ENCODE measurements at places on chromosomes 2 and 18.

- no peak for DNase-seq
Observed at GRCh38 chr2:195049372-195050031, 607.5 kb upstream of the SLC39A10 start.

- no peak for DNase-seq
Observed at GRCh38 chr2:152339556-152340286, 4.7 kb downstream of the FMNL2 start.

GRCh38 chr2:152242787-152243472 lies 67.4 kb upstream of the STAM2 start:
- no peak for DNase-seq

DNA sequence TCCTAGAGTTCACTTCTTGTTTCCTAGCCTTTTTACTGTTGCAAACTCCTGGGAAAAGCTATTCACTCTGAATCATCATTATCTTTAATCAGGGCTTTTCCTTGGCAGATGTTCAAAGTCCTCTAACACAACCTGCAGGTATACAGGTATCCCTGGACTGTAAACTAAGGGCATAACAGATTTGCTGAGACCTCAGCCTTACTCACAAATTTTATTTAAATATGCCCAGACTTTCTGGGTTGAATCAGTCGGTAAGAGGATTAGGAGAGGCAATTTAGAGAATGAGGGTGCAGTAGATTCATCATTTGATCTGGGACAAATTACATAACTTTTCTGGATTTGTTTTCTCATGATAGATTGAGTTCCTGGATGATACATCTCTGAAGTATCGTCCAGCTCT lies 217.8 kb upstream of the STON1 start:
- no peak for DNase-seq

- DNase-seq, result no peak
Observed at GRCh38 chr2:227871375-227871791, at the start of gene DAW1. Gene DAW1, plus strand, starts transcription at chr2:227871631. Its CDS starts 59 bp downstream, at chr2:227871690.

DNA sequence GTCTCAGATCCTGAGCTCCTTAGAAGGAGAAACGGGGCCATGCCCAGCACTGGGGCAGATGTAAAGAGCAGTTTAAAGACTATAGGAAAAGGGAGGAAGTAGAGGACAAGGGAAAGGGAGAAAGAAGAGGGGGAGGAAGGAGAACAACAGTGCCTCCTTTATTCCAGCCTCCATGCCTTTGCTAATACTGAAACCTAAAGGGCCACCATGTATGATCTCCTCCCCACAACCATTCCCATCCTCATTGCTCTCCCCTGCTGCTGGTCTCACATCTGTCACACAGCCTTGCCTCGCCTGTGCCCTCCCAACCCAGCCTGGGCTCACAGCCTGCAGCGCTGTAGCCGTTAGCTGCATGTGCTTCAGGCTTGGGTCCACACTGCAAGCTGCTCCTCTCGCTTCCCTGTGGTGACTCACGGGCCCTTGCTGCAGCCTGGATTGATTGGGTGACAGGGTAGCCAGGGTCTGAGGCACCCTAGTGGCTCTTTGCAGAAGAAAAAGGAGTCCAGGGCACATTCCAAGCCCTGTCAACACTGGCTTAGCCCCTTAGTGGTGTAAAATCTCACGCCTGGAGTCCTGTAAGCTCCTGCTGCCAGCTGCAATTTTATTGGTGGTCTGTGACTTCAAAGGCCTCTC lies 281.9 kb downstream of the SRBD1 start:
- DNase-seq, result no peak

GRCh38 chr18:49757513-49758262 lies 55.6 kb downstream of the ACAA2 start:
- DNase-seq, result peak; percentile 38

- DNase-seq, result no peak
Observed at GRCh38 chr18:37341473-37342086, 224.0 kb downstream of the CELF4 start.

DNA sequence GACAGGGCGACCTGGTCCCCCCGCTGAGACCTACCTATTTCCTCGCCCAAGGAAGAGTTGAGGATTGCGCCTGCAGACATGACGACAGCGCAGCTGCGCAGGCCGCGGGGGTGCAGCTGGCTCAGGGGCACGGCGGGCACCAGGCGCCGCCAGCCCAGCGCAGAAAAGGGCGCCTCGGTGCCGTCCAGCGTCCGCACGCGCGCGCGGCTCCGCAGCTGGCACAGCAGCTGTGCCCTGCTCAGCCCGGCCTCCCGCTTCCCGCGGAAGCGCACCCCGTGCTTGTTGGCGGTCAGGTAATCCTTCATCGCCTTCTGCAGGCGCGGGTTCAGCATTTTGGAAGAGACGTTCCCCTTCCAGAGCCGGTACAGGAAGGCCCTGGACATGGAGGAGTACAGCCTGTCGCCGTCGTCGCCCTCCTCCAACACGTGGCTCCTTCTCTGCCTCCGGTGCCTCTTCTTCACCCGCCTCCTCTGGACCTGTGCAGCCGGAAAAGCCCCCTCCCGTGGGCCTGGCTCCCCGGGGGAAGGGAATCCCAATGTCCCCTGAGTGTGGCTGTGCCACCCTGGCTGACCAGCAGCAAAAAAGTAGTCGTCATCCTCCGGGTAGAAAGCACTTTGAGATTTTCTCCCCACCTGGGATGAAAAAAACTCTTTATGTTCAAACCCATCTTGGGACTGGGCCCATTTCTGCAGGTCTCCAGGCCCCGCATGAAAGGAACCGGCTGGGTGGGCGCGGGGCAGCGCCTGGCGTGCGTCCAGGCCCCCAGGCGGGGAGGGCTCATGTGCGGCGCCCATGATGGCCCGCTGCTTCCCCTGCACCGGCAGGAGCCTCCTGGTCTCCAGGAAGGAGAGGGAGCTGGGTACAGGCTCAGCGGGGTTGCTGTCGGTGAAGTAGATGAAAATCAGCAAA lies 42.7 kb downstream of the ST6GAL2 start:
- no peak for DNase-seq

DNA sequence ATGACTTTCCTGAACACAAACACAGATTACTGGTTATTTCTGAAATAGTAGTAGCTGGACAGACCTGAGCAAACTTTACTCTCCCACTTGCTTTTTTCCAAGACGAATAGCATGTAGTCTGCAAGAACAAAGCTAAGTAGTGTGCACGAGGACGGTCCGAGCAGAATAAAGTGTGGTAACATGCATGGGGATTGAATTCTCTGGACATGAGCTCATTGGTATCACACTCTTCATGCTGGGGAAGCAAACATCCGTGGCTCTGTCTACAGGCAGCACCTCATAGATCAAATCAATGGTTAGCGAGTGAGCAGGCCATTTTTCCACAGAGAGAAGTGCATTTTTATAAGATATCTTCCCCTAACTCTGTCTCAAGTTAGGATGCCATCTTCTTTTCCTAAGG lies 164.8 kb upstream of the STK17B start:
- no peak for DNase-seq

- no peak for DNase-seq
Observed at GRCh38 chr2:33135645-33136044, 188.9 kb downstream of the LTBP1 start.

- DNase-seq, result no peak
Observed at GRCh38 chr2:225600444-225600843, 200.9 kb downstream of the NYAP2 start.

DNA sequence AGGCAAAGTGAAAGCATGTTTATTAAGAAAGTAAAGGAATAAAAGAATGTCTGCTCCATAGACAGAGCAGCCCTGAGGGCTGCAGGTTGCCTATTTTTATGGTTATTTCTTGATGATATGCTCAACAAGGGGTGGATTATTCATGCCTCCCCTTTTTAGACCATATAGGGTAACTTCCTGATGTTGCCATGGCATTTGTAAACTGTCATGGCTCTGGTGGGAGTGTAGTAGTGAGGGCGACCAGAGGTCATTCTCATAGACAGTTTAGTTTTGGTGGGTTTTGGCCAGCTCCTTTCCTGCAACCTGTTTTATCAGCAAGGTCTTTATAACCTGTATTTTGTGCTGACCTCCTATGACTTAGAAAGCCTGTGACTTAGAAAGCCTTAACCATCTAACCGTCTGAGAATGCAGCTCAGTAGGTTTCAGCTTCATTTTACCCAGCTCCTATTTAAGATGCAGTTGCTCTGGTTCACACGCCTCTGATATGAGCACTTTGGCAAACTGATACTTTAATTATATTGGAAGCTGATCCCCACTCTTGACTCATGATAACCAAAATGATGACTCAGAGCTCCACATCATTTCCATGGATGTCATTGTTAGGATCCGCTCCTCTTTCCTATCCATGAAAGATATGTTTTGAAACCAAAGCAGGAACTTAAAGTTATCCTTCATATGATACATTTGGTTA lies 14.5 kb upstream of the ERMN start:
- DNase-seq, result no peak

GRCh38 chr2:222711315-222711940 lies 40.0 kb downstream of the MOGAT1 start:
- DNase-seq, result no peak

DNA sequence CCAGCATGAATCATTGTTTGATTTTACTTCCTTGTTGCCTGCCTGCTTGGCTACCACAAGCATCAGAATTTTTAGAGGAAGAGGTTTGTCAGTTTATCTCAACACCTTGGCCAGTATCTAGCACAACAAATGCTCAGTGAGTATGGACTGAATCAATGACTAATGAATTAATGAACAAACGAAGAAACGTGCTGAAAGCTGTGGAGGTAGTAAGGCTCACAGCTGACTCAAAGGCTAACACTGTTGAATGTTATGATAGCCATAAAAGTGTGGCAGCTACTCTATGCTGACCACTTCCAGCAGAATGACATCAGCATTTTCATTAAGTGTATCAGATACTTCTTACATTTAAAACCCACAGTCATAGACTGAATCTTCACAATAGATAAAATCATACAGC lies 543.4 kb downstream of the IRS1 start:
- no peak for DNase-seq

- DNase-seq, result no peak
Observed at GRCh38 chr2:125696560-125696959, 959.4 kb upstream of the GYPC start.

GRCh38 chr18:63016270-63016669 lies 300.9 kb downstream of the PHLPP1 start:
- peak; percentile 66 for DNase-seq

GRCh38 chr2:235839226-235839625 lies 329.0 kb downstream of the GBX2 start:
- DNase-seq, result no peak

DNA sequence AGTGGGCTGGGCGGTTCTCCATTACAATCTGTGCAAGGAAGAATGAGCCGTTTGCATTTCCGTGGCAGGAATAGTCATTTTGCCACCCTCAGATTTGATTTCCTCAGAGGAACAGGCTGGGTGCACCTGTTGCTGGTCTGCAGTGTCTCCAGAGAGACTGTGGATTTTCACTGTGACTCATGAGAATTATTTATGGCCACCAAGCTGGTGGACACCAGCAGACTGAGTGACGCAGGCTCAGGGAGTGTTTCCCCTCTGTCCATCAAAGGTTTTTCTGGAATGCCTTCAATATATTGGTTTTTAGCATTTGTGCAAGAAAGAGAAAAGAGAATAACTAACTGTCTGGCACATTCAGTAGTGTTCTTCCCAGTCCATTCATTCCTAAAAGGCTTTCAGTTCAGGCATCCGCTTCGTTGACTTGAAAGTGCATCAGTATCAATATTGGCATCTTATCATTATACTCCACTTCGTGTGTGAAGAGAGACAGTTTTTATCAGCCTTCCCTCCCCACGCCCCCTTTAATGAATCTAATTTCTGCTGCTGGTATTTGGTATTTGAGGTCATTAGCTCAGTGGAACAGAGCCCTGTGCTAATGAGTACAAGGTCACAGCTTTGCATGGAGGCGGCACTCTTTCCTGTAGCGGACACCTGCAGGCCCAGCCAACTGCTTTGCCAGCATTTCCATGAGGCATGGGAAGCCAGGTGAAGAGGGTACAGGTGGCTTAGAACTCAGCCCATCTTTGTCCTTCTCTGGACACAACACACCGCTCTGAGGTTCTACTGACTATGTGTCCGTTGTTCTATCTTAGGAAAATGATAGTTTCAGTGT lies 39.9 kb downstream of the PRKCE start:
- DNase-seq, result peak; percentile 53

- DNase-seq, result no peak
Observed at GRCh38 chr2:23757686-23758433, 169.1 kb downstream of the ATAD2B start.

GRCh38 chr18:3089579-3089978 lies 76.6 kb upstream of the LPIN2 start:
- DNase-seq, result no peak

DNA sequence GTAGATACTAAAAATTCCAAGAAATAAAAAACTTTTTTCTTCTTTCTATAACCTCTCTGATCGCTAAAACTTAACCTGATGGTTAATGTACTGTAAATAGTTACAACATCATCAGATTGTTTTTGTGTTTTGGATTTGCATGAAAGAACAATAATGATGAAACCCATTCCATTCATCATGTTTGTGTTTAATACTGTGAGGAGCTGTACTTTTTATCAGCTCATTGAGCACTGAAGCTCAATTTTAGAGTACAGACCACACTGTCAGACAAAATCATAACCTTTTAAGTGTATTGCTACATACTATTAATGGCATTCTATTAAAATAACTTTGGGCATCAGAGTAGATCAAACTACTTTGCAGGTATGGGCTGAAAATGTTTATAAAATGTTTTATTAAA lies 14.8 kb upstream of the BBS5 start:
- DNase-seq, result no peak

DNA sequence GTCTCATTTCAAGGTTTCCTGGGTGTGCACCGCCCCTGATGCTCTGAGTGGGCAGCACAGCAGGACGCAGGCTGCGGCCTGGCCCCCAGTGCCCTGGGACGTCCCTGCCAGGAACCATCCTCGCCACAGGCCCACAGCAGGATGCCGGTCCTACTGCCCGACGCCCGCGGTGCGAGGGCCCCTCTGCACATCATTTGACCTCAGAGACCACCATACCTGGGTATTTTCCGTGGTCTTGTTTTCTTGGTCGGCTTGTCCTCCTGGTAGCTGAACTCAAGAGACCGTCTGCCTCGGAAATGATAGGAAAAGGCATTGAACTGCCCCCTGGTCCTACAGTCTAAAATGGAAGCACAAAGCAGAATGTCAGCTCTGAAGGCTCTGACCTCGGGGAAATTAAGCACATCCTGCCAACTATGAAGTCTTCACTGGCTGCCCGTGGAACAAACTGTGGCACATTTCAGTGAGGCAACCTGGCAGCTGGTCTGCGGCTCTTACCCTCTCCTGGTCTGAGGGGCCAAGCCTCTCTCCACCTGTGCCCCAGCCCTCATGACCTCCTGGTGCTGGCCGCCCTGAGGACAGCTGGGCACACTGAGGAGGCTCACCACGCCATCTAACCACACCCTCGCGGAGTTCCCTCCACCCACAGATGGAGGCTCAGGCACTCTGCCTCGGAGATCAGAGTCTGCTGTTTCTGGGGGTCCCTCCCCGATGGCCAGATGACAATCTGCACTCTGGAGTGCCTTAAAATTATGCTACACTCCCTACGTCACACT lies 105.0 kb downstream of the PXDN start:
- DNase-seq, result no peak

- DNase-seq, result no peak
Observed at GRCh38 chr2:237614151-237614720, 13.2 kb upstream of the LRRFIP1 start.

DNA sequence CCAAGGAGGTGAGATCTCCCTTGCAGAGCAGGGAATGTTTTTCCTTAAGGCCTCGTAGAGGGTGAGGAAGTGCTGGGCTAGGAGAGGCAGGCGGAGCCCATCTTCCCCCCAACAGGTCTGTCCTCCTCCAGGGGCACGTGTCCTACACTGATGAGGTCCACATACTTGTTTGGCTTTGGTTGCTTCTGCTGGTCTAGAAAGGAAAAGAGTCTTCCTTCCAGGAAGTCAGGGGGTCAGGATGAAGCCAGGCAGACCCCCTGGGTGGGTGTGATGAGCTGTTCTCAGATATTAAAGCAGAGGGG lies 6.0 kb downstream of the SH3BP4 start:
- DNase-seq, result no peak

- no peak for DNase-seq
Observed at GRCh38 chr2:162006337-162006736, 67.7 kb downstream of the DPP4 start.
